Ovary (tissue), 10 donors: ENCODE measurements at places on chromosomes 7 and 10. TPM values are rescaled to one million over a fixed set of nuclear protein-coding genes. Genes with fewer than 3 reads are reported as not detected.

- DNase-seq: no peak
- H3K27me3 ChIP-seq: no peaks in the 10 kb centered on the region
- H3K27ac ChIP-seq: no peak overlapping the region
- no peaks in the 10 kb centered on the region for H3K36me3 ChIP-seq
- H3K4me3 ChIP-seq: no peak overlapping the region
- peaks cover 2% of the 10 kb centered on the region for H3K4me1 ChIP-seq
These were observed 133.9 kb upstream of the CHST15 start for GRCh38 chr10:124227055-124227975.

- H3K4me3 ChIP-seq: no peak overlapping the region
- no peak for DNase-seq
- H3K36me3 ChIP-seq: no peaks in the 10 kb centered on the region
- H3K27me3 ChIP-seq: no peaks in the 10 kb centered on the region
- H3K4me1 ChIP-seq: no peaks in the 10 kb centered on the region
- no peak overlapping the region for H3K27ac ChIP-seq
These were observed 32.1 kb downstream of the ASB4 start for GRCh38 chr7:95517870-95518269.

The ARHGEF35 gene
- total RNA-seq: 3.9 TPM

The CALML3 gene
- not detected for total RNA-seq

DNA sequence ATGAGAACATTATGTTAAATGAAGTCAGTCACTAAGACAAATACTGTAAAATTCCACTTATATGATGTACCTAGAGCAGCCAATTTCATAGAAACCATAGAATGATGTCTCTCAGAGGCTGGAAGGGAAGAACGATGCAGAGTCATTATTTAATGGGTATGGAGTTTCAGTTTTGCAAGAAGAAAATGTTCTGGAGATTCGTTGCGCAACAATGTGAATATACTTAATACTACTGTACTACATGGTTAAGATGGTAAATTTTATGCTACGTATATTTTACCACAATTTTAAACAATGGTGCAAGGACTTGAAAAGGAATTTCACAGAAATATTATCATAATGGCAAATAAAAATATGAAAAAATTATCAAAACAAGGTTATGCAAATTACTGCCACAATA lies 972.6 kb downstream of the KCNMA1 start:
- H3K36me3 ChIP-seq: no peaks in the 10 kb centered on the region
- H3K4me1 ChIP-seq: no peaks in the 10 kb centered on the region
- no peak overlapping the region for H3K27ac ChIP-seq
- H3K4me3 ChIP-seq: no peak overlapping the region
- no peak for DNase-seq

DNA sequence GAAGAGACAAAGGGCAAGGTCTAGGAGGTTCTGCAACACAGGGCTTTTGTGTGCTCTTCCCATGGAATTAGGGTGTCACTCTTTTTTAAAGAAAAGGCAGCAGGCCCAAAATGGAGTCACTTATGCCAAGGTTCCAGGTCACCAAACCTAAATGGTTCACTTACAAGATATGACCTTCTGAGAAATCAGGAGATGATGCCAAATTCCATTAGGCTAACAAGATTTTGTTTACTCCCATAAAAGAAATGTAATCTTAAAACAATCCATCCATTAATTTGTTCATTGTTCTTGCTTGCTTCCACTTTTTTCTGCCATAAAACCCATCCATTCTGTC lies 158.1 kb downstream of the SNX13 start:
- no peaks in the 10 kb centered on the region for H3K27me3 ChIP-seq
- no peak for DNase-seq
- no peak overlapping the region for H3K27ac ChIP-seq
- no peak overlapping the region for H3K4me3 ChIP-seq
- peaks cover 6% of the 10 kb centered on the region for H3K4me1 ChIP-seq
- H3K36me3 ChIP-seq: no peaks in the 10 kb centered on the region

DNA sequence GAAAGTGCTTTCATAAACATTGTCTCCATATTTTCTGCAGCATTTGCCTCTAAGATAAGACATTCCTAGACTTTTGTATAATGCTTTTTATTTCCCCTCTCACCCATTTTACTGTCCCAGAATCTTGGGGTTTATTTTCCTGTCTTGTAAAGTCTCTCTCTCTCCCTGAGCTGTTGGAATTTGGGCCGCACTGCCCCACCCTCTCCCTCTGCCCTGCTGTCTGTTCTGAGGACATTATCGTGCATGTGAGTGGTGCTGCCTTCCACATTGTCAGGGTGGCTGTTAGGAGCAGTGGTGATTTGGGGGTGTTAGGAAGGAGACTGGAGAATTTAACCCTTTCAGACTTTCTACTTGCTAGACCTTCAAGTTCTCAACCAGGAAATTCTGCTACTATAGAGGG lies 16.7 kb downstream of the LRMDA start:
- H3K36me3 ChIP-seq: no peaks in the 10 kb centered on the region
- H3K27me3 ChIP-seq: no peaks in the 10 kb centered on the region
- no peak for DNase-seq
- H3K27ac ChIP-seq: peak overlapping the region; percentile 32

DNA sequence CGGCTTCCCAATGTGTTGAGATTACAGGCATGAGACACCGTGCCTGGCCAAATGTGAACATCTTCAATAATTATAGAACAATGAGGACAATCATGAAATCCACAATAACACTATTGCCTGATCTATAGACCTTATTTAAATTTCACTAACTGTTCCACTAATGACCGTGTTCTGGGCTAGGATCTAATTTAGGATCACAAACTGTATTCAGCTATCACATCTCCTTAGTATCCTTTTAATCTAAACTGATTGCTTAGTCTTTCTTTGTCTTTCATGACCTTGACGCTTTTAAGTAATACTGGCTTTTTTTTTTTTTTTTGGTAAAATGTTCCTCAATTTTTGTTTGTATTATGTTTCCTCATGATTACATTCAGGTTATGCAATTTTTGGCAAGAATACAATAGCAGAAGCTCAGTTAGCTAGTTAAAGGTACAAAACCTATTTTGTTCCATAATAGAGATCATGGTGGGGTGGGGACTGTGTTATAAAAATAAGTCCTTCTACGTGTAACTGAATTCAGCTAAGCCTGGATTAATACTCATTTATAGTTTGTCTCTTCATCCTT lies 158.4 kb downstream of the AOAH start:
- H3K4me1 ChIP-seq: peaks cover 17% of the 10 kb centered on the region
- H3K4me3 ChIP-seq: no peak overlapping the region
- DNase-seq: no peak
- H3K27me3 ChIP-seq: no peaks in the 10 kb centered on the region
- no peak overlapping the region for H3K27ac ChIP-seq

DNA sequence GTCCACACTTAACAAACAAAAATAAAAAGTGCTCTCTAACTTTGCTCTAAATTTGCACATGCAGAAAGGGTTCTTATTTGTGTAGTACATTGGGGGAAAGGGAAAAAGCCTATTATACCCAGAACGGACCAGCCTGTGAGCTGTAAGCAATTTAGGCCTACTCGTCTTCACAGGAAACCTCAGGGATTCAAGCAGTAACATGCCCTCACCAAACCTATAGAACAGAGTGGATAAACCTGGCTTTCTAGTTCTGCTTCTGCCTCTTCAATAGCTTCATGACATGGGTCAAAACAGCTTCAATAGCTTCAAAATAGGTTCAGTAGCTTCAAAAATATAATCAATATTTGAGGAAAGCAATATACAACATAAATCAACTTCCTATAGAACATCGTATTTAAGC lies 163.7 kb downstream of the ARL4A start:
- no peaks in the 10 kb centered on the region for H3K27me3 ChIP-seq
- H3K36me3 ChIP-seq: no peaks in the 10 kb centered on the region
- DNase-seq: no peak
- no peaks in the 10 kb centered on the region for H3K4me1 ChIP-seq
